ENCODE measurements at places on chromosomes 11 and 22. TPM values are rescaled to one million over a fixed set of nuclear protein-coding genes. Genes with fewer than 3 reads are reported as not detected.

ZNF143 gene
- 33.5 TPM for total RNA-seq

TRIM51 gene
- not detected for total RNA-seq

ROBO4 gene
- 3.6 TPM for total RNA-seq

OR10D3 gene
- not detected for total RNA-seq

CYP2D6 gene
- 1.7 TPM for total RNA-seq

PNPLA5 gene
- total RNA-seq, result not detected

UBASH3B gene
- 23.4 TPM for total RNA-seq

OR51D1 gene
- total RNA-seq, result not detected

CFAP300 gene
- total RNA-seq, result 4.8 TPM

EI24 gene
- total RNA-seq, result 95.9 TPM

OR56A5 gene
- not detected for total RNA-seq

OR52I1 gene
- total RNA-seq, result not detected

NRXN2 gene
- 219 TPM for total RNA-seq

- no peak for DNase-seq
These were observed 147.5 kb upstream of the CTSC start for GRCh38 chr11:88484873-88485621.

DNA sequence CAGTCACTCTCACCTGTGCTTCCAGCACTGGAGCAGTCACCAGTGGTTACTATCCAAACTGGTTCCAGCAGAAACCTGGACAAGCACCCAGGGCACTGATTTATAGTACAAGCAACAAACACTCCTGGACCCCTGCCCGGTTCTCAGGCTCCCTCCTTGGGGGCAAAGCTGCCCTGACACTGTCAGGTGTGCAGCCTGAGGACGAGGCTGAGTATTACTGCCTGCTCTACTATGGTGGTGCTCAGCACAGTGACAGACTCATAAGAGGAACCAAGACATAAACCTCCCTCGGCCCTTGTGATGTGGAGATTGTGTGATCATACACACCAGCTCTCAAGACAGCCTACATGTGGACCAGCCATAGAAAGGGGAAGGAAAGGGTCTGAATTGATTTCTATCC, 113.3 kb downstream of the ZNF280B start:
- no peak for DNase-seq

DNA sequence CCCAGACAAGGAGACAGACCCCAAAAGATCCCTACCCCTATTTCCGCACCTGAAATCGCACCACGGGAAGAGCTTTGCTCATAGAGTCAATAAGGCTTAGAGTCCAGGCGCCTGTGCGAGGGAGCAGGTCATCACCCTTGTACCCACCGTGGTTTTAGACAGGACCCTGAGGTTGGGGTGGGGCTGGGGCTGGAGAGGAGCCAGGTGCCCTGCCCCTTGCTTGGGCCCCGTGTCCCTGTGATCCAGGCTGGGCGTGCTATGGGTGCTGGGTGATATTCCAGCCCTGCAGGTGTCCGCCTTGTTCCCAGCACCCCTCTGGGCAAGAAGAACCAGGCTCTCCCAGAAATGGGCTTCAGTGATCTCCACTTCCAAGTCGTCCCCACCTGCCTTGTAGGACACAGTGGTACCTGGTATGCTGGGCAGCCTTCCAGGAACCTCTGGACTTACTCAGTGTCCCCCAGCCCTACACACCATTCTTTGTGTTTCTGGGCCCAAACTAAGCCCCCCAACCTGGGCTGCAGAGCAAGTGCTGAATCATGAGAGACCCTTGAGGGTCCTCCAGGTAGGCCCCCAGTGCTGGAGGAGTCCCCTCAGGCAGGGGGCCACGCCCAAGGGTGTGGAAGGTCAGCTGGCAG, 4.5 kb downstream of the CD81 start:
- no peak for DNase-seq

GRCh38 chr11:35367491-35367890, 51.9 kb downstream of the SLC1A2 start:
- no peak for DNase-seq

DNA sequence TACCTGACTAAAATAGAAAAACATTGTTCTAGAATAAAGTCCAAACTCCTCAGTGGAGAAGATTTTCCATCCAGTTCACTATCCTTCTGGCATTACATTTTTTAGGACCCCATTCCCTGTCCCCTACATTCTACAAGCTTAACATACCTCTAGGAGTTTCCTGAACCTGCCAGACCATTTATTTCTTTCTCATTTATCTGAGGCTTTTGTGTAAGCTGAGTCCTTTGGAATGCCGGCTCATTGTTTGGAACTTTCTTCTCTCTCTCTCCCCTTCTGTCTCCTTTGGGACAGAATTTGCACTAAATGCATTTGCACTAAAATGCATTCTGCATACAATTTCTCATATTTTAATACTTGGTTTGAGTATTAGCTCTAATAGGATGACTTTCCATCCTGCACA, 393.0 kb upstream of the ANO3 start:
- DNase-seq, result no peak

- no peak for DNase-seq
These were observed 84.2 kb downstream of the PHF21B start for GRCh38 chr22:44925465-44926123.

DNA sequence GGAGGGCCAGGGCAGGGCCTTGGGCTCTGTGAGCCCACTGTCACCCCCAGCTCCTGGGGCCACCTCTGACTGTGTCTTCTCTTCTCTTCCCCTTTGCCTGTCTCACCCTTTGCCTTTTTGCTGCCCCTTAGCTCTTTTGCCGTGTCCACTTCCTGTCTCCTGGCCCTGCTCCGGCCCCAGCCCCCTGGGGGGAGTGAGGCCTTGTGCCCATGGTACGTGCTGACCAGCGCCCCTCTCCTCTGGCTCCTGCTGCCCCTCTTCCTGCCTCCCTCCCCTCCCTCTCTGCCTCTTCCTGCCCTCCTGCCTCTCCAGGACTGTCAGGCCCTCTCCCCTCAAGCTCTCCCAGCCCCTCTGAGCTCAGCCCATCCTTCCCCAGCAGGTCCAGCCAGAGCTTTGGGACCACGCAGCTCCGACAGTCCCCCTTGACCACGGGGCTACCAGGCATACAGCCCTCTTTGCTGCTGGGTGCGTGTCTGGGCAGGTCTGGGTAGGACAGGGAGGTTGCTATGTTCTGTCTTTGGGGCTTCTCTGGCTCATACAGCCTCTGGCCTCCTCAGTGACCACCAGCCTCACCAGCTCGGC, 11.7 kb downstream of the TMEM258 start:
- DNase-seq, result no peak

- no peak for DNase-seq
These were observed 36.7 kb upstream of the CLMP start for GRCh38 chr11:123231777-123232176.

GRCh38 chr11:256952-257737, 20.4 kb downstream of the PSMD13 start:
- DNase-seq, result no peak

GRCh38 chr22:23012081-23012622, 58.2 kb upstream of the GNAZ start:
- DNase-seq, result no peak

- no peak for DNase-seq
These were observed 53.8 kb downstream of the ADM start for GRCh38 chr11:10358696-10359095.

GRCh38 chr11:10623797-10624761, 55.6 kb upstream of the LYVE1 start:
- no peak for DNase-seq

DNA sequence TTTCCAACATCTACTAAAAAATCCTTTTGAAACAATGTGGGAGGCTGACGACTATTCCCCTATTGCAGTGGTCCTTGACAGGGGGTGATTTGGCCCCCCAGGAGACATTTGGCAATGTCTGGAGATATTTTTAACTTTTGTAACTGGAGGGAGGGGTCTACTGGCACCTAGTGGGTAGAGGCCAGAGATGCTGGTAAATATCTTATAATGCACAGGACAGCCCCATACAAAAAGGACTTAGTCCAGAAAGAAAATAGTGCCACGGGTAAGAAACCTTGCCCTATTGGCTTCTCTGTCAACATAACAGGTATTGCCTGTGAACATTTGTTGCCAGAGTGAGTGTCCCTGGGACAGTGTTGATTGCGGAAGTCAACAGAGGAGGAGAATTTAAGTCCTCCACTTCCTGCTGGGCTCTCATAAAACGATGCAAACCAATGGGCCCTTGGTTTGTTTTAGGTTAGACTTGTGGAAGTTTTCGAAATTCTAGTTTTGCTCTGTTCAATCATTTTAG, 101.6 kb downstream of the MAML2 start:
- DNase-seq, result no peak

GRCh38 chr11:126310200-126310991, 6.5 kb downstream of the DCPS start:
- peak; percentile 56 for DNase-seq

DNA sequence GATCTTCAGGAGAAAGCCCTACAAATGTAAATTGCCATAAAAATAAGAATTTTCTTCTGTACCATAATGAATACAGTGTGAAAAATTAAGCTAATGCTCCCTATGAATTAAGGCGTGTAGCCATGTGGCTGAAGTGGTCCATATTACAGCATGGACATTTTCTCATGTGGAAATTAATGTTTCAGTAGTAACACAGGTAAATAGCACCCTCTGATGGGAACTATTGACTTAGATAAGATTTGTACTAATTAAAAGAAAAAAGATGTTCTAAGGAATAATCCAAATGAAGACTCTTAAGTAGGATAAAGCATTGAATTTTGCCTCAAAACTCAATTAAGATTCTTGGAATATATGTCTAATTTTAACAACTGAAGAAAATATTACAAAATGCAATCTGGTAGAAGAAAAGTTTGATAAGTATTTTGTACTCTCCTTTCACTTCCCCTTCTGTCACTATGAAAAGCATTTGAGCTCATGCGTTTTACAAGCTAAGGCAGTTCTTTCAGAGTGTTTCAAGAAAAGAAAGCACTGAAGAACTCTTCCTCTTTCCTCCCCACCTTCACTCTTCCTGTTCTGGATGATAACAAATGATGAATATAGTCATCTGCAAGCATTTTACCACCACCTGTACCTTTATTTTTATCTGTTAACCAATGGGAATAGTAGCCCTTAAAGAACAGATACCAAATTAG, 9.9 kb upstream of the OR8D2 start:
- no peak for DNase-seq

DNA sequence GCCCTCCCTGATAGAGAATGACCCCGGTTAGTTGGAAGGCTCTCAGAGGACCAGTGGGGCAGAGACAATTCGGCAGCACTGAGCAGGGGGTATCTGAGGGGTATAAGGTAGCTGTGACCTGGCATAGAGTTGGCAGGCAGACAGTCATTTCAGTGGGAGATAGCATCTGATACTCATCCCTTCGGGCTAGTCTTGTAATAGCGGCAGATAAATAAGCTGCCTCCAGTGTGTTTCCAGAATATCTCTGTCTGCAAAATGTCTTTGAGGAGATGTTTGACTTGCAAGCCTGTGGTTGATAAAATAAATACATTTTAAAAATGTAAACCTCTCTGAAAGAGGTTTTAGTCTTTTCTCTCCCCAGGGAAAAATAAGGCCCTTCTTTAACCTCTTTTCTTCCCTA, 54.2 kb downstream of the TEAD1 start:
- DNase-seq, result no peak

- DNase-seq, result no peak
These were observed 2.4 kb downstream of the CRELD2 start for GRCh38 chr22:49920859-49921258.

DNA sequence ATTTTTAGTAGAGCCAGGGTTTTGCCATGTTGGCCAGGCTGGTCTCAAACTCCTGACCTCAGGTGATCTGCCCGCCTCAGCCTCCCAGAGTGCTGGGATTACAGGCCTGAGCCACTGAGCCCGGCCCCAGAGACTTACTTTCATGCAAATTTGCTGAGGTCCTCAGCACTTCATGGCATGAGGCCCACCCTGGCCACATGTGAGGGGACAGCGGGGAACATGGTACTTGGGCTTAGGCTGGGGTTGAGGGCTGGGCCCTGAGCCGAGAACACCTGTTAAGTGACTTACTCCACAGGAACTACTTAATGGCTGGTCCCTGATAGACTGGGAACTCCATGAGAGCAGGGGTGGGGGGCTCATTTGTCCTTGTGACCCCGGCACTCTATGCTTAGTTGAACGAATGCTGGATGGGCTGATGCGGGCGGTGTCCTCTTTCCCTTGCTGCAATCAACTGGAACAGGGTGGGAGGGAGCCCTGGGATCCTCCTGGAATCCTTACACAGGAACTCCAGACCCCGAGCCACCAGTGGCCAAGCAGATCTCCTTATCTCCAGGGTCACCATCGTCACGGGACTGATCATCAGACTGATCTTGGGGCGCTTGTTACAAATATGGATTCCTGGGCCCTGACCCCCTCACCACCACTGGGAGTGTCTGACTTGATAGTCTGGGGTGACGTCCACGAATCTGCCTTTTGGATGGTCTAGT, 1.0 kb downstream of the VSIG10L2 start:
- no peak for DNase-seq

DNA sequence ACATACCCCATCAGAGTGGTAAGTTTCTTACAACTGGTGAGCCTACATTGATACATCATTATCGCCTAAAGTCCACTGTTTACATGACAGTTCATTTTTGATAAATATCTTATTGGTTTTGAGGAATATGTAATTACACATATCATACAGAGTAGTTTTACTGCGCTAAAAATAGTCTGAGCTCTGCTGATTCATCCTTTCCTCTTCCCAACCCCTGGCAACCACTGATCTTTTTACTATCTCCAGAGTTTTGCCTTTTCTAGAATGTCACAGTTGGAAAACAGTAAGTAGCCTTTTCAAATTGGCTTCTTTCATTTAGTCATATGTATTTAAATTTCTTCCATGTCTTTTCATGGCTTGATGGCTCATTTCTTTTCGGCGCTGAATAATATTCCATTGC, 112.8 kb downstream of the LARGE1 start:
- no peak for DNase-seq

- peak; percentile 34 for DNase-seq
These were observed 47.7 kb downstream of the PDE2A start for GRCh38 chr11:72626414-72626936.

- DNase-seq, result no peak
These were observed 293.6 kb upstream of the ZC3H12C start for GRCh38 chr11:109799604-109800003.

DNA sequence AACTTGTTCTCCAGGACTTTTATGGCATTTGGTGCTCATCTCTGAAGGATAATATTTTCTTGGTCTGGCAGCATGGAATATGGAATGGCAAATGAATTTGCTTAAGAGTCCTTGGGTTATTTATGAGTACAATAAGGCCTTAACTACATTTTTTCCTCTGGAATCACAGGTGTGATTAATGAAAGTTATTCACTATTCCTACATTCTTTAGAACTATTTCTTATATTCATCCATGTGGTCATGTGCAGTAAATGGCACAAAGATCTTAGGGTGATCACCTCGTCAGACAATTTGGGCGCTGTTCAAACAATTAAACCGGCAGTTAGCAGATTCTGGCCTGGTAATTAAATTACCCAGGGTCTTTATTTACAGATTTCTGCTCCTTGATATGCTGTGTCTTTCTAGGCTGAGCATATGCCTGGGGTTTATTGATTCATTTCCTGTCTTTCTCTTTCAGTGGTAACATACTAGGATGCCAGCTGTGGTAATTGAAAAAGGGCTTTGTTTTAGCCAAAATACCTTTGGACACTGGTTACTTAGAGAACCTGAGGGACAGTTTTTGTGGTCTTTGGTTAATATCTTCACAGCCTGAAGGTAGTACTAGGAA, 31.6 kb downstream of the SIK2 start:
- DNase-seq, result no peak

GRCh38 chr11:134030853-134031252, 38.0 kb upstream of the JAM3 start:
- DNase-seq, result no peak

- no peak for DNase-seq
These were observed 1100.9 kb downstream of the DLG2 start for GRCh38 chr11:84526250-84526649.
